ENCODE measurements at places on chromosomes 5 and 9.

DNA sequence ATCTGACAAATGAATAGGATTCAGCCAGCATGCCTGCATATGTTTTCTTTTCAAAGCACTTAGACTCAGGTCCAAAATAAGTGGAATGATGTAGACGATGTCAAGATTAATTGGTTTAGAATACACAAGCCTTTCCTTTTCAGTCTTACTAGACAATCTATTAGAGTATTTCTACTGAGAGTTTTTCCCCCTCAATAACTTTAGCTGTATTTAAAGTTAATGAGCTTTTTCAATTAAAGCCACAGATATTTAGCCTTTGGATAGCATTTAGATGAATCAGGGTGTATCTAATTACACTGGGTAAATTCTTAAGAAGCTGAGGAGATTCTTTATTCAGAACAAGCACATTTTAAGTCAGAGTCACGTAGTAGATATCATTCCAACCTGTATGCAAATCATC, 198.7 kb upstream of the MPDZ start:
- DNase-seq: no peak

GRCh38 chr5:61809651-61810050, 477.6 kb downstream of the ZSWIM6 start:
- no peak for DNase-seq

DNA sequence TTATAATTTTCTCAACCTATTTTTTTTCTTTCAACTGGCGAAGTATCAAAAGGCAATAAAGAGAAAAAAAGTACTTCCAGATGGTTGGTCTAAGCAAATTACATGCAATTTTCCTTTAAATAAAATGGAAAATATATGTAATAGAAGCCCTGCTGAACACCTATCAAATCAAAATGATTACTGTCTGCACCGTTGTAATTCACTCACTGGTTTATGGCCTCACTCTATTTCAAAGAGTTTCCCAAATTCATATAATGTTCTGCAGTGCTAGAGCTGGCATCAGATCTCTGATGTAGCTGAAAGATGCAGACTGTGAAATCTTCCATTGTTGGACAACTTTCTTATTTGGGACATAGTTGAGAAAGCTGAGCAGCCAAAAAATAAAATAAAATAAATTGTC, 130.3 kb downstream of the SEMA5A start:
- DNase-seq: no peak

GRCh38 chr5:137792303-137792702, 38.1 kb upstream of the HNRNPA0 start:
- DNase-seq: no peak

GRCh38 chr5:59586841-59587240, 306.7 kb downstream of the PDE4D start:
- no peak for DNase-seq

DNA sequence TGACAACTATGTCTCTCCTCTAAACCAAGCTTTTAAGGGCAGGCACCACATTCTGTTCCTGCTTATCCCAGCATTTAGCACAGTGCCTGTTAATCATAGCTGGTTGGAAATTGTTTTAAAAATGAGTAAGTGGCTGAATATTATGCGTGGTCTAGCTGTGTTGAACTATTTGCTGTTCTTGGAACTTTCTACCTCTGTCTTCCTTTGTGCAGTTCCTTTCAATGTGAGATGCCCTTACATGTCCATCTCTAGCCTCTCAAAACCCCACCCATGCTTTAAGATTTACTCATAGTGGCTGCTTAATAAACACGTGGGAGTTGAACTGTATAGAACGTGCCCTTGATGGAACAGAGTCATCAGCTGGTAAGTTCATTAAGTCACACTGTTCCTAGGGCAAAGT, 34.5 kb downstream of the C9orf57 start:
- no peak for DNase-seq

GRCh38 chr5:153623751-153624450, 133.4 kb downstream of the GRIA1 start:
- no peak for DNase-seq

DNA sequence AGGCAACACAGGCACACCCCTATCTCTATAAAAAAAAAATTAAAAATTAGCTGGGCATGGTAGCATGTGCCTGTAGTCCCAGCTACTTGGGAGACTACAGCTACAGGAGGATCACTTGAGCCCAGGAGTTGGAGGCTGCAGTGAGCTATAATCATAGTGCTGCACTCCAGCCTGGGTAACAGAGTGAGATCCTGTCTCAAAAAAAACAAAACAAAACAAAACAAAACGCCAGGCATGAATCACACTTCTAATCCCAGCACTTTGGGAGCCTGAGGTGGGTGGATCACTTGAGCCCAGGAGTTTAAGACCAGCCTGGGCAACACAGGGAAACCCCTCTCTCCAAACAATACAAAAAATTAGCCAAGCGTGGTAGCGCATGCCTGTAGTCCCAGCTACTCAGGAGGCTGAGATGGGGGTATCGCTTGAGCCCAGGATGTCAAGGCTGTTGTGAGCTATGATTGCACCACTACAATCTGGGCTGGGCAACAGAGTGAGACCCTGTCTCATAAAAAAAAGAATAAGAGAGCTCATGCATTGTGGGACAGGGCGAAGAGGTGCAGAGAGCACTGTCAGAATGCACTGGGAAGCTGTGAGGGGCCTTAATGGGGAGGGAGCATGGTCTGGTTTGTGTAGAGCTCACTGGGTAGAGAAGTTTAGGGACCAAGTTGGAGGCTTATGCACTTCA, 8.4 kb upstream of the SAP30L start:
- no peak for DNase-seq

- no peak for DNase-seq
Observed at GRCh38 chr9:35108946-35109575, 6.1 kb upstream of the STOML2 start.

DNA sequence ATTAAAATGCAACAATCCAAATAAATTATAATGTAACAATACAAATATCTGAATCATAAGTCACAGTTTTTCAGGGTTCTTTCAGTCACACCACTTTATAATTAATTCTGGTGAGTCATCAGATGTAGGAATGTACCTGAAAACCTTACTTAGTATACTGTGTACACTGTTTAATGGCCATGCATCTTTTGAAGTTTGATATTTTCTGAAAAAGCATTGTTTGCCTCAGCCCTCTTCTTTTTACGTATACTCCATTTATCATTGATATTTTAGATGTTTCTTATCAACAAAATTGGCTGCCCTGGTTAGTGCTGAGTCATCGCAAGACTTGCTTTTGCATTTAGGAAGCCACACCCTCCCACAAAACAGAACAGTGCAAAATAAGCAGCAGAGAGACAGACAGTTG, 218.6 kb downstream of the PJA2 start:
- peak; percentile 45 for DNase-seq

DNA sequence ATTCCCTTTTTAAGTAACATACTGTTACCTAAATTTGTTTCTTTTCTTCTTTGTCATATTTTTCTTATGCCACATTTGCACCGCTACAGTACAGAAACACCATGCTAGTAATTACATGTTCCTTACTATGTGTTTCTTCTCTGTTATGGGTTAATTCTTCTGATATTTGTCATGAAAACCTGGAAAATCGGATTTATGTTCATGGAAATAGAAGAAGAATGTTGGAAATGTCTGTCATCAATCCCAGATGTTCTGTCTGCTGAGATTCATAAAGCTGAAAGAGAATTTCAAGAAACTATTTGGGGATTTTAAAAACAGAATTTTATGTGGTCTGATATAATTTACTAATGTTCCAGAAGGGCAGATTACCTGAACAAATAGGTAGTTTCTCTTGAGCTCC, 305.2 kb upstream of the NREP start:
- no peak for DNase-seq

GRCh38 chr5:112709416-112709815, 28.3 kb upstream of the APC start:
- DNase-seq: no peak

- DNase-seq: no peak
Observed at GRCh38 chr9:94824913-94825610, 98.6 kb downstream of the AOPEP start.

DNA sequence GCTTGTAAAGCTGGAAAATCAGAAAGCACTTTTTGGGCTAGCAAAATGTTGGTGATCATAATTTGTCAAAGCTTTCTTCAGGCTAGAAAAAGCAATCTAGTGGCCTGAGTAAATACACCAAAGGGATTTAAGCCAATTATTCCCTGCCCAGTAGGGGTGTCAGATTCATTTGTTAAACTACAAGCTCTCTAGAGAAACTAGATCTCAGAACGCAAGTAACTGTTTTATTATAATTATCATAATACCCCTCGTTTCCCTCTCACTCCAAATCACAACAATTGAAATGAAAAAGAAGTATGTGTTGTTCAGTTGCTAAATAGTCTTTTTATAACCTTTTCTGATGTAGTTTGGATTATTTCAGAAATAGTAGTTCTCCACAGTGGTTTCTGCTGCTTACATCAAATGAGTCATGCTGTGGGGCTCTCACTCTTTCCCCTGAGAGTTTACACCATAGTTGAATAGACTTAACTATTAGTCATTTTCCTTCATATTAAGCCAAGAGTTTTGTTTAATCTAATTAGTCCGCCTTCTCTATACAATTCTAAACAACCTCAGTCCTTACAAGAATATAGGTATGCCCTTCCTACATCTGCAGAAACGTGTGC, 918.6 kb upstream of the DMAC1 start:
- peak; percentile 75 for DNase-seq

GRCh38 chr5:176418251-176418650, 1.9 kb upstream of the CLTB start:
- DNase-seq: no peak

GRCh38 chr5:103446813-103447212, 115.8 kb downstream of the NUDT12 start:
- no peak for DNase-seq

- DNase-seq: no peak
Observed at GRCh38 chr5:107555425-107556090, 115.2 kb downstream of the EFNA5 start.

DNA sequence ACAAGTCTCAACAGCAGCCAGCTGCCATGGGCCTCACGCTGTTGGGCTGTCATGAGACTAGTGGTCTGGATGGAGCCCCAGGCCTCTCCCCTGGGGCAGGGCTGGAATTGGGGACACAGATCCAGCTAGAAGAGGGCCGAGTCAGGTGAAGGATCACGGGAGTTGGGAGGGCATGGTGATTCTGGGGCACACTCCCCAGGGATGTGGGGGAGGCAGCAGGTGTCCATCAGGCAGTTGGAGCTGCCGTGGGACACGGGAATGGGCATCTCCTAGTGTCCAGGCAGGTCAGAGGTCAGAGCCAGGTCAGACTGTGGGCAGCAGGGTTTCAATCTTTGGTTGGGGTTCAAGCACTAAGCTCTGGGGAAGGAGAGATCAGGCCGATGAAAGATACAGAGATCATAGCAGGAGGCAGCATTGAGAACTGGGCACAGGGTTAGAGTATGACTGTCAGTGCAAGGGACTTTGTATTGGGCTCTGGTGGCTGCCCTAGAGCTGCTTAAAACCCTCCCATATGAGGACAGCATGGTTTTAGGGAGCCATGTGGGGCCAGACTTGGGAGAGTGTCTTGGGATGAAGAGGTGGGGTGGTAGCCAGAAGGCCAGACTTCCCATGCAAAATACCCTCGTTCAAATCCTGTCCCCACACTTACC, 59.2 kb downstream of the ARHGEF37 start:
- no peak for DNase-seq

DNA sequence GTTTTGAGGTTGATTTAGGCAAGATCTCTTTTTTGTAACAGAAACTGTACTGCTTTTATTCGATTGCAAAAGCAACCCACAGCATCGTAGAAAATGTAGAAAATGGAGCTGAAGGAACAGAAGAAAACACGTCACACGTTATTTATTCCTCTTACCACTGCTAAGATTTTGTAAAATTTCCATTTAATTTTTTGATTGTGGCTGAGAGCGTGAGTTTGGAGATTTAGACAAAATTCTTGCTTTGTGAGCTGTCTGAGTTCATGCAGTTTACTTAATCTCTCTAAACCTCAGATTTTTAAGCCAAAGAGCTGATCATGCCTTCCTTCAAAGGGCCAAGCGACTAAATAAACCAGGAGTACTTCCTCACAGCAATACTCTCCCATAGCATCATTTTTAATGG, 24.8 kb downstream of the DPYSL3 start:
- DNase-seq: no peak

GRCh38 chr9:20197976-20198685, 409.3 kb upstream of the SLC24A2 start:
- no peak for DNase-seq

- DNase-seq: no peak
Observed at GRCh38 chr9:97039514-97039860, 545 bp upstream of the CTSV start.

GRCh38 chr5:145520335-145520734, 314.8 kb downstream of the PRELID2 start:
- no peak for DNase-seq

- no peak for DNase-seq
Observed at GRCh38 chr9:129069862-129070641, 10.9 kb upstream of the DOLPP1 start.

- DNase-seq: no peak
Observed at GRCh38 chr5:80217667-80218066, 38.2 kb downstream of the SERINC5 start.

- no peak for DNase-seq
Observed at GRCh38 chr5:2027790-2028189, 145.1 kb upstream of the IRX4 start.

DNA sequence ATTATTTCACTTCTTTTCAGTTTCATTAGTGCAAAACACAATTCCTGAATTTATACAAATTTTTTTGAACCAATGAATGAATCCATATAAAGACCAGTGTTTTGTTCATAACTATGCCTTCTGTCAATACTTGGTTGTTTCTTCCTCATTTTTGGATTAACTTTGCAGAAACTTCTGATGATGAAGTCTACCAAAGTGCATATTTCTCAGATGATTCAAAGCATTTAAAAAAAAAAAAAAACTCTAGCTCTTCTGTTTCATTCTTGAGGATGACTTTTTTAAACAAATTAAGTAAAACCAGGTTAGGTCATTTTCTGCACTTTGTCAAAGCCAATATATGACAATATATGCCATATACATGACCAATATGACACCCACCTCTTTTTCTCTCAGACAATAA, 92.6 kb downstream of the CHSY3 start:
- no peak for DNase-seq

DNA sequence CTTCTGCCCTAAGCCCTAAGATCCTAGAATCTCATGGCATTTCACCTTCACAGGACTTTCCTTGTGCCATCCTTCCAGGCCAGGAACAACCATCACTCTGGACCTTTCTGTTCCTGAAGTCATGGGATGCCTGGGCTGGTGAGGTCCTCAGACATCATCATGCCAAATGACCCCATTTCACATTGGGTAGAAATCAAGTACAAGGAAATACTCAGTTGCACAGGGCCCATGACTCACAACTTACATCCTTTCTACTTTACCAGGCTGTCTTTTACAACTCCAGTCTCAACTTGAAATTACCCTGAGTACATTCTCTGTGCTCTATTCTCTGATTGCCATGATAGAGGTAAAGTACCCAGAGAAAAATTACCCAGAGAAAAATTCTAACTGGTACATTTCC, 167.1 kb downstream of the PIK3R1 start:
- no peak for DNase-seq
